Fibroblast of skin of right quadriceps (primary cell): ENCODE measurements at places on chromosomes 2 and 18.
A peak's percentile ranks its signal among the peaks of the same experiment; 100 is the strongest.

- DNase-seq: peak; percentile 17
Observed at GRCh38 chr2:73971722-73972121, 13.0 kb upstream of the TET3 start.

DNA sequence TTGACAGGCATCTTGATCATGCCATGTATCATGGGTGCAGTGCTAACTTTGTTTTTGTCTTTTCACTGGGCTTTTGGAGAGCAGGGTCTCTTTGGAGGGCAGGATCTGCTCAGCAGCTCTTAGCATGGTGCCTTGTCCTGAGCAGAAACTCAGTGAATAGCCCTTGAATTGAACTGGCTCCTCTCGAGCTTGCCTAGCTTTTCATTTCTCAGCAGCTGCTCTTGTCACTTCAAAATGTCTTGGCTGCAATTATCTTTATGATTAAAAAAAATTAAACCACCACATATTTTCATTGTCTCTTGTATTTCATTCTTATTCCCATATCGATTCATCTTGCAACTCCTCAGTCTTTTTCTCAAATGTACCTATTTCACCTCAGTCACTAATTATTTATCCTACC is 50.5 kb downstream of the CCDC85A start:
- DNase-seq: no peak

DNA sequence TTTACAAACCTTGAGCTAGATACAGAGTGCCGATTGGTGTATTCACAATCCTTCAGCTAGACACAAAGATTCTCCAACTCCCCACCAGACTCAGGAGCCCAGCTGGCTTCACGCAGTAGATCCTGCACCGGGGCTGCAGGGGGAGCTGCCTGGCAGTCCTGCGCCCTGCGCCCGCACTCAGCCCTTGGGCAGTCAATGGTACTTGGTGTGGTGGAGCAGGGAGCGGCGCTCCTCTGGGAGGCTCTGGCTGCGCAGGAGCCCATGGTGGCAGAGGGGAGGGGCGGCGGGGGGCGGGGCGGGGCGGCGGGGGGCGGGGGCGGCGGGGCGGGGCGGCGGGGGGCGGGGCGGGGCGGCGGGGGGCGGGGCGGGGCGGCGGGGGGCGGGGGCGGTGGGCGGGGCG is 923.4 kb downstream of the SOCS6 start:
- DNase-seq: no peak

DNA sequence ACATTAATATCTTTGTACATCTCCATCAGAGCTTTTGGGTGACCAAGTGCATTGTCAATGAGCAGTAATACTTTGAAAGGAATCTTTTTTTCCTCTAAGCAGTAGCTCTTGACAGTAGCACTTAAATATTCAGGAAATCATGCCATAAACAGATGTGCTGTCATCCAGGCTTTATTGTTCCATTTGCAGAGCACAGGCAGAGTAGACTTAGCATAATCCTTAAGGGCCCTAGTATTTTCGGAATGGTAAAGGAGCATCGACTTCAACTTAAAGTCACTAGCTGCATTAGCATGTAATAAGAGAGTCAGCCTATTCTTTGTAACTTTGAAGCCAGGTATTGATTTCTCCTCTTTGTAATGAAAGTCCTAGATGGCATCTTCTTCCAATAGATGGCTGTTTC is 121.8 kb upstream of the CWC22 start:
- DNase-seq: no peak

DNA sequence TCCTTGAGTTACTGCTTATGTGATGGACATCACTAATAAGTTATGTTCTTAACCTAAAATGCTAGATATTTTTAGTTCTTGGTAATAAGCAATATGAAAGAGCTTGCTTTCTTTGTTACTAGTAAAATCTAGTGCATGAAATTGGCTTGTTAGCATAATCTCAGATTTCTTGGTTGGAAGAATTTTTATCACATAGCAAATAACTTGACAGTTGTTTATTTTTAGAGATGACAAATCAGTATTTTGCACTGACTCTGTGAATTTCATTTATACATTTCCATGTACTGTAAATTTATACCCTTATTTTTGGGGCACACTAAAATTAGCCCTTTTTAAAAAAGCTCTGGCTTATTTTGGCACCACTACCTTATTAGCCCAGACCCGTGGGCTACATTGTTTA is 45.6 kb downstream of the LCLAT1 start:
- DNase-seq: no peak

GRCh38 chr2:108287169-108287568 is 1.5 kb upstream of the SULT1C2 start:
- DNase-seq: no peak

DNA sequence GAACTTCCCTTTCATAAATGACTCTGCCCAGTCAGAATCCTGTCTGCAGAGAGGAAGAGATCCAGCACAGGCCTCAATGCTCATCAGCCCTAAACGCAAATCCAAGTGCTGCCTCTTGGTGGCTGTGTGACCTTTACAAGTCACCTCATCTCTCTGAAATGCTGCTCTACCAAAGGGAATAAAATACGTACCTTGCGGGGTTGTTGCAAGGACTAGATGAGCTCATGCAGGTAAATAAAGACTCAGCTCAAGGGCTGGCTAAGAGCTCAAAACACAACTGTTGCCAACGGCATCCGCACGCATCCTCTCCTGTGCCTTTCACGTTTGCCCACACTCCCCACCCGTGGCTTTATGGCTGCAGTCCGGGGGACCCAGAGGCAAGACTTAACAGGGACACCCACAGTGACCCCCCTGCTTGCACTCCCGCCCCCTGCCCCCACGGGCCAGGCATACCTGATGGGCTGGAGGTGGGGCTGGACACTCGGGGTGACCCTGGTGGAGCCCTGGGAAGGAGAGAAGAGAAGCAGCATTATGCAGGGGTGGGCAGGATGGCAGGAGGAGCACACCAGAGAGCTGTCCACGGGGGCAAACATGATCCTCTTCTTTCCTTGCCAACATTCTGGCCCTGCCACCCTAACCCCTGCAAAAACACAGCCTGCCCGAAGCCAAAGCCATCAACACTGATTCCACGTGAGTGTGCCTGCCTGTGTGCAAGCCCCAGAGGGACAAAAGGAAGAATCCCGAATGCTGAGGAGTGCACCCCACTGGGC is 102.6 kb downstream of the TNS1 start:
- no peak for DNase-seq

DNA sequence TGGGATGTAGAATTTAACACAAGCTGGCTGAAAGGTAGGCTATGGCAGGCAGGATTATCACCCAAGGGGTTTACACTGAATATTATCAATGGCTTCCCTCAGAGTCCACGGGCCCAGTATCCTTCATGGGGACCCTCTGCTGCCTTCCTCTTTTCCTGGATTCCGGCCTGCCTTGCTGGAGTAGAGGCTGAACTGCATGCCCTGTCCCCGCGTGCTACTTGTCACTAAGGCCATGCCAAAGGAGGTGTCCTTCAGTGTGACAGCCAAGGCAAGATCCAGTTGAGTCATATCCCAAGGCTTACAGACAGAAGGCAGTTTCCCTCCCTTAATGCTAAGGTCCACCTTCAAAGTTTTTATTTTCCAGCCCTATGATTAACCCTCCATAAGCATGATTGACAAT is 156.3 kb downstream of the CYP26B1 start:
- no peak for DNase-seq

DNA sequence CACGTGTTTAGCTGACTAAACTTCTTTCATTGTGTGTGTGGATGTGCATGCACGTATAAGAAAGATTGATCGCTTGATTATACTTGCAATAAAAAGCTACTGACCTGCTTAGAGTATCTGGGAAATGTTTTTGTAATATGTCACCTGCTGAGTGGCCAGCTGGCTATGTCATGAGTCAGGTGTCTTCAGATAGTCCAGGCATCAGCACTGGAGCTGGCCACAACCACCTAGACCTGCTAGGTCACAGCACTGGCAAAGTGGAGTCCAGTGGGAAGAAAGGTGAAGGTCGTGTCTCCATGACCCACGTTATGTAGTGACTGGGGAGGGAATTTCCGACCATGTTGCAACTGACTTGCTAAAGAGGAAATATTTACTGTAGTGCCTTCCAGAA is 147.0 kb downstream of the ESCO1 start:
- DNase-seq: no peak

GRCh38 chr2:203578759-203579643 is 43.9 kb upstream of the RAPH1 start:
- peak; percentile 54 for DNase-seq

- DNase-seq: peak; percentile 24
Observed at GRCh38 chr18:64966667-64967066, 784.1 kb upstream of the CDH7 start.

DNA sequence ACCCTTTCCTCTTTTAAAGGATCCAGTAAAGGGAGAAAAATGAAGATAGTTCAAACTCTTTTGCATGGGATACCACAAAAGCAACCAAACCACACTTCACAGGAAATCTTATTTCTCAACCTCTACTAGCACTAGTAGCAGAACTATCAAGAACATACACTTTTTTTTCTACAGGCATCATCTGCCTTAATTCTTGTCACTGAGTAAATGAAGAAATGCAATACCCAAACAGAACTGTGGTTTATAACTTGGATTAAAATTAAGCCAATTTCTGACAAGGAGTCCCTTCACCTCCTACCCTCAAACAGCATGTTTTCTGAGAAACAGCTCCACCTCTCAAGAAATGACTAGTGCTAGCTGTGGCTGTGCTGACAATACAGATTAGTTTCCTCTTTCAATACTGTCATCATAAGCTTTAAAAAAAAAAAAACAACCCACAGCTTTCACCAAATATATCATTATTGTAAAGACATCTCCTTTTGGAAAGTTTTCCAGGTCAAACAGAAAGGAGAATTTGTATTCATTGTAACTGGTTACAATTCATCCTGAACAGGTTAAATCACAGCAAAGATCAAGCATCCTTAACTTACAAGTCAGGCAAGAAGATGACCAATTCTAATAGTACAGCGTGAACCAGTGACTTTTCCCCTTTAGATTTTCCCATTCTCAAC is 44.4 kb downstream of the PTPN2 start:
- peak; percentile 31 for DNase-seq

- DNase-seq: no peak
Observed at GRCh38 chr18:25228410-25228809, 123.6 kb downstream of the ZNF521 start.

GRCh38 chr18:6004683-6005082 is 109.4 kb upstream of the TMEM200C start:
- DNase-seq: no peak

DNA sequence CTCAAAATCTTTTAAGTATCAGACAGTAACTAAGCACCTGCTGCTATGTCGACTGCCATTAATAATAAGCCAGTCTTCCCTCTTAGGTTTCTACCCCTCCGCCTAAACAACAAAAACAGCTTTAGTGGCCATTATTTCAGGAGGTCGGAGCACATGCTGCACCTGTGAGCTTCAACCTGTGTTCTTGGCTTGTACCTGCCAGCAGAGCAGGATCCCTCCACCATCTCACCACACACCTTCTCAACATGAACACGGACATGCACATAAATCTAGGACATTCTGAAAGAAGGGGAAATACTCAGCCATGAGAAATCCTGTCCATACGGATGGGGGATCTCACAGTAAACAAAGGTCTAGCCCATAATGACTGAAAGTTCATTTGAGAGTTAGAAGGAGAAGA is 3.7 kb downstream of the CYB5A start:
- no peak for DNase-seq

- DNase-seq: no peak
Observed at GRCh38 chr2:191220671-191221070, 24.5 kb upstream of the MYO1B start.

DNA sequence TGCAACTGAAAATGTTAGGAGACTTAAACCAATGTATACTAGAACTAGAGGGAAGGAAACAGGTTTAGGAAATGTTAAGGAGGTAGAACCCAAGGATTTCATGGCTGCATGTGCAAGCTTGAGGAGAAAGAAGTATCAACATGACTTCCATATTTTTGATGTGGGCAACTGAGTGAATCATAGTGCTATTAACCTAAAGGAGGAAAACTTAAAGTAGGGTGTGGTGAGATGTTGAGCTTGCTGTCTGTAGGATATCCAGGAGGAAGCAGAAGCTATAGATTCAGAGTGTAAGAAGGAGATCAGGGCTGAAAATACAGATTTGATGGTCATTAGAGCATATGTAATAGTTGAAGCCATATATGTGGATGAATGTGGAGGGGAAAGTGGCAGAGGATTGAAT is 31.5 kb downstream of the NDC80 start:
- DNase-seq: no peak

GRCh38 chr2:207226243-207226642 is 60.5 kb upstream of the KLF7 start:
- DNase-seq: no peak

DNA sequence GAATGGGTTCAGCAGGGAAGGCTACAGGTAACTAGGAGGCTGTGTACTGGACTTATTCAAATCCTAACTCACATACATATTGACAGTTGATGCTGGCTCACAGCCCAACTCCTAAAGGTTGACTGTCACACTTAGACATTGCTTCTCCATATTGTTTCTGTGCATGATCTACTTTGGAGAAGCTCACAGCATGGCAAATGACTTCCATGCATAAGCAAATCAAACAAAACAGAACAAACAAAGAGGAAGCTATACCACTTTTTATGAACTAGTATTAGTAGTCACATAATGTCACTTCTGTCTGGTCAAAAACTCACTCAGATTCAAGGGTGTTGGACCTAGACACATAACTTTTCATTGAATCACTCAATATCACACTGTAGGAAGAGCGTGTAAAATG is 43.8 kb upstream of the CDH19 start:
- no peak for DNase-seq

- DNase-seq: no peak
Observed at GRCh38 chr18:56574861-56575260, 63.5 kb downstream of the TXNL1 start.

- no peak for DNase-seq
Observed at GRCh38 chr2:169659320-169659719, 34.9 kb downstream of the CFAP210 start.

DNA sequence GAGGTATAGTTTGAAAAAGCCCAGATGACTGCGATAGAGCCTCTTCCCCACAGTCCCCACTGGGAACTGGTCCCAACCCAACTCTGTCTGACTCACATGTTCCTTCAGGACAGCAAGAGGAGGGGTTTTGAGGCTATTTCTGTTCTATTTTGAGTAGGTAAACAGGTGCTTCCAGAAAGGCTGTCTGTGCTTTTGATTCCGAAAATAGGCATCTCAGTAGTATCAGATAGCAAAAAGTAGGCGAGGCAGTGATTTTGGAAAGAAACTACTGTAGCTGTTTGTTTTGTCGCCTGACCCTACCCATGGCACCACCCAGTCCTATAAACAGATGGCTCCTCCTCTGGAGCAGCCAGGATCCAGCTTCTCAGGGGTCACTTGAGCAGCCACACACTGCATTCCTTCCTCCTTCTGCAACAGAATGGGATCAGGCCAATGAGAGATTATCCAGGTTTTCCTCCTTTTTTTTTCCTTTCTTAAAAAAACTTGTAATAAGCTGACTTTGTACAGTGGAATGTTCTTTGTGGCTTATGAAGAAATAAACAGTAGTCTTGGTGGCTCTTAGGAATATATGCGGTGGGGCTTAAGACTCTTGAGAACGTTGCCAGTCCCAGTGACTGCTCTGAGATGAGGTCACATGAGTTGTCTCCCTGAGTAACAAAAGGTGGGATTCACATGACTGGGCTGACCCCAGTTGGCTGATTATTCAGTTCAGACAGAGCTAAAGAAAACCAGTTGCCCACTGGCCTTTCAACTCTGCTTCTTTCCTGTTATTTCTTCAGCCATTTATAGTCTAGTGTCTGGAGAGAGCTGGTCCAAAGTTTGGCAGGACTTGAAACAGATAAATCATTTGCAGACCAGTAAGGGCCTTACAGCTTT is 98.6 kb downstream of the KCNS3 start:
- DNase-seq: peak; percentile 98

- DNase-seq: no peak
Observed at GRCh38 chr2:44330801-44331200, 30.5 kb downstream of the PREPL start.
